ENCODE measurements at places on chromosomes 7 and 10.
A peak's percentile ranks its signal among the peaks of the same experiment; 100 is the strongest.

DNA sequence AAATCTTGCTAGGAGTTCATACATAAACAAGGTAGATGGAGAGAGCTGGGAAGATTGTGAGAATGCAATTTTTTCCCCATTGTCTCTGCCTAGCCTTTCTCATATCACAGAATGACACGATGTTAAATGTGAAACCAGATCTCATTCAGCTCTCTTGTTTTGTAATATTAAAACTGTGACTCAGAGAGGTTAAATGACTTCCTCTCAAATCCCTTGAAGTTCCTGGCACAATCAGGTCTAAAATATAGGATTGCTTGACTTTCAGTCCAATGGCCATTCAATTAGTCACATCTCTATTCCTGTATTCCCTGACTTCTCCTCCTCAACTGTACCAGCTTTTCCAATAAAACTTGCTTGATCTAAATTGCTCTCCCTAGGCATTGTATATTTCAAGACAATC is 3.1 kb downstream of the ANKRD22 start:
- DNase-seq = no peak

DNA sequence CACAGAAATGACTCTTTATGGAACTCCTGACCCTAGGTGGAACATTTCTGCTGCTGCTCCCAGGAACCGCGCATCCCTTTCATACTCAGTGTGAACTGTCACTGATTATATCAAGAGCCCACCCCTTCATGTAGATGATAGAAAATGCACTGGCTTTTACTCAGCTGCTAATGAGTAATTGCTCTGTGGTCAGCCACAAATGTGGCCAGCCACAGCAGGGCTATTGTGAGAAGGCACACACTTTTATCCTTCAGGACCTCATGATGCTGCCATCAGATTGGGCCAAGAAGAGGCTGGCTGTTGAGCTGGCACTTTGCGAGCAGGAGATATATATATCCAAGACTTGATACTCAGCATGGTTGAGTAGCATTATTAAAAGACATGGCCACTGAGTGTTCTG is 124.7 kb downstream of the CFAP58 start:
- no peak for DNase-seq

DNA sequence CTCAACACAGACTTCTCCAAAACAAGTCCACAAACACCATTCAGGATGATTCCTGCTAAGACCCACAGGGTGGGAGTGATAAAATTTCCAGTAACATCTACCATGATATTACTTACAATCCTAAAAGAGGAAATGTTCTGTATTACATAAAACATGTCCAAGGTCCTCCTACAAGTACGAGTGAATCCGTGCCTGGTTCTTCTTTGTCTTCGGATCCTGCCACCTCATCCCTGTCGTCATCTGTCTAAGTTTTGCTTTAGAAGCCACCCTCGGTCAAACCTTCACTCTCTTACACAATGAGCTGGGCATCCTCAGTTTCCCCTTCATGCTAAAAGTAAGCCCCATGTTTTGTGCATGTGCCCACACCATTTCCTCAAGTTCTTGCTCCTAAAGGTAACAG is 279.0 kb downstream of the KCNMA1 start:
- DNase-seq = no peak

GRCh38 chr10:73478636-73479035 is 17.2 kb downstream of the PPP3CB start:
- no peak for DNase-seq

DNA sequence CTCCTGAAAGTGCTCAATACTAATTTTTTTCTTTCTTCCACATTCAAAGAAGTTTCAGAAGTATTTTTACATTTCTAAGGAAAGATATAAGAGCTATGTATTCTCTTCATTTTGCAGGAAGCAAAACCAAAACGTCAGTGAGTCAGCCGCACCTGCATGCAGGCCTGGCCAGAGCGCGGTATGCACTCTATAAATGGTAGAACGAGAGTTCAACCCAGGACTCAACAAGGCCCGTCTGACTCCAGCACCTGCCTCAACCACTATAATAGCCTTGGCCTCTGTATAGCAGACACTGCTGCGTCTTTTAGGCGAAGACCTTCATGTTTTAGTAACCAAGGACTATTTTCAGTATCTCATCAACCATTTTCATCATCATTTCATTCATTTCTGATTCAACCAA is 113.2 kb downstream of the KMT2E start:
- DNase-seq = no peak

DNA sequence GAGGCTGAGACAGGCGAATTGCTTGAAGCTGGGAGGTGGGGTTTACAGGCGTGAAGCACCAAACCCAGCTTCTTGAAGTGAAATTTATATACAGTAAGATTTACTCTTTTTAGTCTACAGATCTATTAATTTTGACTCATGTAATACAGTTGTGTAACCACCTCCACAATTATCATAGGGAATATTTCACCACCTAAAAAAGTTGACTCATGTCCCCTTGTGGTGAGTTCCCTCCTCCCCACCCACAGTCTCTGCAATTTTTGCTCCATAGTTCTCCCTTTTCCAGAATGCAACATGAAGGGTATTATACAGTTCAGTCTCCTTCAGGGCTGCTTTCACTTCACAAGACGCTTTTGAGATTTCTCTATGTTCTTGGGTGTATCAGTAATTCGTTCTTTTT is 156.8 kb downstream of the FAM107B start:
- DNase-seq = no peak

- DNase-seq = no peak
These were observed 1111.4 kb downstream of the SORCS1 start for GRCh38 chr10:106053061-106053460.

GRCh38 chr10:98086837-98087708 is 47.4 kb upstream of the R3HCC1L start:
- no peak for DNase-seq

DNA sequence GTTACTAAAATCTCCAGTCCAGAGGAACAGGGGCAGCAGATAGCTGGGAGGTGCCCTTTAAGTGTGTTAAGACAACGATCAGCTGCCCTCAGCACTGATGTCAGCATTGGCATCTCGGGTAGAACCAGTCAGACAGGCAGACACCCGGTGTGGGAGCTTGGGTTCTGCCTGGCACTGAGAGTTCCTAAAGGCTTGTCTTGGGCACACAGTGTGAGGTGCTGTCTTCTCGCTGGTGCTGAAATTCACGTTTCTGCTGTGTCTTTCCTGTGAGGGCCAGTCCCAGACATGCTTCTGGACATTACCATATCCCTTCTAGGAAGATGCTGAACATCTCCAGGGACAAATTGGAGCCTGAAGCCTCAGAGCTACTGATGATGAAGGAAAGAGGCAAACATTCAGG is 156.2 kb downstream of the DNAJB6 start:
- no peak for DNase-seq

- DNase-seq = no peak
These were observed 159.3 kb downstream of the BMPER start for GRCh38 chr7:34064519-34065158.

GRCh38 chr10:133088179-133088955 is 643 bp downstream of the ADGRA1 start:
- peak; percentile 84 for DNase-seq

- DNase-seq = no peak
These were observed 146.7 kb upstream of the SP4 start for GRCh38 chr7:21281193-21281592.
